ENCODE measurements at places on chromosomes 7 and 10. TPM values are rescaled to one million over a fixed set of nuclear protein-coding genes. Genes with fewer than 3 reads are reported as not detected.

SFTPD gene
- total RNA-seq, result not detected

VGF gene
- 10.3 TPM for total RNA-seq

KNDC1 gene
- not detected for total RNA-seq

RALA gene
- 12.2 TPM for total RNA-seq

FGFBP3 gene
- not detected for total RNA-seq

ITPRID1 gene
- total RNA-seq, result not detected

ADCYAP1R1 gene
- 0.17 TPM for total RNA-seq

DNA sequence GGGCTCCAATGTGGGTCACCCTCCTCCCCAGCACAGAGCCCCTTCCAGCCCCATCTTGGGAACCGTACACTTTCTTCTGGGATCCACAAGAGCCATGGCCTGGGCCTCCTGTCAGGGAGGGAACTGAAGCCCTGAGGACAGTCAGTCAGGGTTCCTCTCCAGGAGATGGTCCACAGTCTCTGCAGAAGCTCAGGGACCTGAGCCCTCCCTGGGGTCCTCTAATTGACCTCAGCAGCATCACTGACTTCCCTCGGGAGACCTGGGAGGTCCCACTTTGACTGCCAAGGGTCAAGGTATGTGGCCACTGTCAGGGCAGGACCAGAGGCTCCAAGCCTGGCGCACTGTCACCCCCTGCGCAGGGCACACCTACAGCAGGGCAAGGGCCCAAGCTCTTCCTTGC, 32.3 kb downstream of the NOD1 start:
- DNase-seq, result no peak

- no peak for DNase-seq
These were observed 13.0 kb downstream of the AQP1 start for GRCh38 chr7:30924624-30925023.

All from Daoy (cell line).